Tracheal epithelial cell (primary cell): ENCODE measurements at places on chromosomes 11 and 22. TPM values are rescaled to one million over a fixed set of nuclear protein-coding genes. Genes with fewer than 3 reads are reported as not detected.

ZNF280B gene
- 0.21 and 0.24 TPM in 2 replicates for total RNA-seq

RDX gene
- total RNA-seq, result 64.3 and 96.3 TPM in 2 replicates

ZFTA gene
- 4.5 and 5.5 TPM in 2 replicates for total RNA-seq

POU2AF3 gene
- total RNA-seq, result not detected in 2 replicates

TNNI2 gene
- not detected in 2 replicates for total RNA-seq

OR8G5 gene
- not detected in 2 replicates for total RNA-seq

DRD2 gene
- not detected in 2 replicates for total RNA-seq

CNTF gene
- 0.48 and 2.1 TPM in 2 replicates for total RNA-seq

DGAT2 gene
- 6.3 and 11.7 TPM in 2 replicates for total RNA-seq

HIC2 gene
- 2.6 and 3.6 TPM in 2 replicates for total RNA-seq

SEZ6L gene
- under 0.01 TPM in 1 of 2 replicates, not detected in the other for total RNA-seq

OR8K3 gene
- total RNA-seq, result not detected in 2 replicates
